ENCODE measurements at places on chromosomes 1 and 21.

DNA sequence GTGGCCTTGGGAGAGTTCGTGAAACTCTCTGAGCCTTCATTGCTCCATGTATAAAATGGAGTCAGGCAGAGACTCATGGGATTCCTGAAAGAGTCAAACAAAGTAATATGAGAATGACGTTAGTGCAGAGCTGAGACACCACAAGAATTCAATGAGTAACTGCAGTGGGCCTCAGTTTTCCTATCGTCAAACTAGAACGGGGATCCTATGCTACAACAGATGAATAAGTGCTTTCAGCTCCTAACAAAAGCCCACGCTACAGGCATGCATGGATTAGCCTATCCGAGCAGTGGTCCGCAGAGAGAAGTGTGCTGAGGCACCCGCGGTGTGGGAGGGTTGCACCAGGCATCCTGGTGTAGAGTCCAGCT, 124.7 kb downstream of the SYF2 start:
- DNase-seq, result no peak

GRCh38 chr1:205763980-205764379, 11.3 kb downstream of the RAB29 start:
- no peak for DNase-seq

- peak; percentile 17 for DNase-seq
Measured at GRCh38 chr1:193060938-193061337, 1.5 kb downstream of the RO60 start.

DNA sequence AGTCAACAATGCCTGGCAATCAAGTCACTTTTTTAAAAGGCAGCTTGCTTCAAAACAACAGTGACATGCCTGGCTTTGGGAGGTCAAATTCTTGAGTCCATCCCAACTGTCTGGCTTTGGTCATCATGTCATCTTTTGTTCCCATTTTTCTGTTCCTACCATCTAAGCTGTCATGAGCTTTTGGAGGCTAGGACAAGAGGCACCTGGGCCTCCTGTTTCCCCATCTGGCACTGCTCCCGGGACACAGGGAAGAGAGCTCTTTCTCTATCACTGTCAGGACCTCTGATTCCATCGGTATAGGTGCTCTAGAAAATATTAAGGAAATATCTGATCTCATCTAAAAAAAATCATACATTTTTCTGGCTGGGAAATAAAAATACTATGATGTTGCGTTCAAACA, 156.3 kb downstream of the CLIC6 start:
- no peak for DNase-seq

GRCh38 chr1:18328803-18329202, 151.9 kb upstream of the KLHDC7A start:
- DNase-seq, result no peak

DNA sequence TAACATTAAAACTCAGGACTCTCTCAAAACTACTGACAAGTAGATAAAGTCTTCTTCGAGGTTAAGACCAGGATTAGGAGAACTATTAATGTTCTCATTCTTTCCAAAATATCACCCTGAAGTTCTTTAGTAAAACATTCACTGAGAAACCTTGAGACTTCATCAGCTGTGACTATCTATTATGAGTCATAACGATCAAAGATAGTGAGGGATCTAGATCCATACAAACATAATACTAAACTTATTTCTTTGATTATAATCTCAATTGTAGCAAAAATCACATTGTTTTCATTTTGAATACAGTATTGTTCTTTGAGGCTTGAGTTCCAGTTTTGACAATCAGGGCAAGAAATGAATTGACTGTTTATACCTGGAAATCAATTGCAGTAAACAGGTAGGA, 11.1 kb downstream of the PYHIN1 start:
- no peak for DNase-seq

GRCh38 chr1:18722270-18722669, 91.6 kb downstream of the PAX7 start:
- DNase-seq, result no peak

DNA sequence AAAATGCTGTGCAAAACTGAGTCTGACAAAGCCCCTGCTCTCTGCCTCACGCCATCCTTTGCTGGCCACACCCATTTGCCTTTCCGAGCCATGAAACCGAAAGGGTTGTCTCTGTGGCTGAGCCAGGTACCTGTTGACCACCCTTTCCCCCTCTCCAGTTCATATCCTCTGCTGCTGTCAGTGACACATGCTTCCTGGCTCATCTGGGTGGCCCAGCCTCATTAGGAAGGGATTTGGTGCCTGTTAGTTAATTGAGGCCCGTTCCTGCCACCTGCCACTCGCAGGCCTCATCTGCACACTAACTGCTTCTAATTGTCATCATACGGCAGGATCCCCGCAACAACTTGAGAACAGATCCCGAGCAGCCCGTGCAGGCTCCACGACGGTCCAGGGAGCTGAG, 79.2 kb downstream of the OLIG1 start:
- DNase-seq, result no peak
